ENCODE measurements at places on chromosomes 5 and 9.

- DNase-seq = no peak
Measured at GRCh38 chr9:71795097-71795813, 26.9 kb upstream of the CEMIP2 start.

DNA sequence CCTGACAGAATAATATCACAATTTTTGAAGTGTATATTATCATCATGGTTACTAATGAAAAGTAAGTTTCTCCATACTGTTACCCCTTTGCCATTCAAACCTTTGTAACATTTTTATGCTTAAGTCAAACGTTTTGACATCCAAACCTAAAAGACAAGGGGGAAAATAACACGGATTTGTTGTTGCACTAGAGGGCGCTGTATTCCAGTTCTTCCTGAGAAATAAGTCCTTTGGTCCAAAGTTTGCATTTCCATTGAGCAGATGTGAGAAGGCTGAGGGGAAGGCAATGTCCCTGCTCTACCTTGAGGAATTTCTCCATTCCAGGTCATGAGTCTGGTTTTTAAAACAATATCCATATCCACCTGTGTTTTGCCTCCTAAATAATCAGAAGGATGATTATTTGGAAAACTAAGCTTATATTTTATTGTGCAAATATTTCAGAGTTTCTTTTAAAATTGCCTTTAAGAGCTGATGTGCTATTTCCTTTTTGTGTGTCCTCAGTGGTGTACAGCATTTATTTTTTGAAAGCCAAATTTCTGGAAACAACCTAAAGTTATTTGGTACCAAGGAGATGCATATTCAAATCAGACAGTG lies 9.7 kb downstream of the LECT2 start:
- no peak for DNase-seq

- no peak for DNase-seq
Measured at GRCh38 chr5:14726066-14726838, 61.7 kb downstream of the OTULIN start.

- DNase-seq = no peak
Measured at GRCh38 chr5:167442922-167443321, 848.5 kb upstream of the WWC1 start.

DNA sequence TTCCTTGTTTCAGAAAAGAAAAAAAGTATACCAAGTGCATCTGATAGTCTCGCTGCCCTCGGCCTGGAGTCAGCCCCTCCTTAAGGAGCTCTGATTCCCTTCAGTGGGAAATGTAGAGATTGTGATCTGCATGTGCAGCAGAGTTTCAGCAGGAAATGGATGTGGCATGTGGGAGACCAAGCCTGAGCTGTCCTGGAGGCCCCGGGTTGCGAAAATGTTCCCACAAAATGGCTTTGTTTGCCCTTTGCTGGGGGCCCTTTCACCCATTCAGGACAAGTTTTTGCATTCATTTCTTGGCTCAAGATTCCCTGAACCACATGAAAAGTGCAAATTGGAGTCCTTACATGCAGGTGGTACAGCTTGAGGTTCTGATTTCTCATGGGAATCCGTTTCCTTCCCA lies 230.9 kb downstream of the GADD45G start:
- no peak for DNase-seq
